Stimulated activated CD8-positive, alpha-beta memory T cell treated with anti-CD3 and anti-CD28 coated beads, Interleukin-15, amount 100 ng/mL, for 1 hour (primary cell): ENCODE measurements at places on chromosomes 2 and 18.

DNA sequence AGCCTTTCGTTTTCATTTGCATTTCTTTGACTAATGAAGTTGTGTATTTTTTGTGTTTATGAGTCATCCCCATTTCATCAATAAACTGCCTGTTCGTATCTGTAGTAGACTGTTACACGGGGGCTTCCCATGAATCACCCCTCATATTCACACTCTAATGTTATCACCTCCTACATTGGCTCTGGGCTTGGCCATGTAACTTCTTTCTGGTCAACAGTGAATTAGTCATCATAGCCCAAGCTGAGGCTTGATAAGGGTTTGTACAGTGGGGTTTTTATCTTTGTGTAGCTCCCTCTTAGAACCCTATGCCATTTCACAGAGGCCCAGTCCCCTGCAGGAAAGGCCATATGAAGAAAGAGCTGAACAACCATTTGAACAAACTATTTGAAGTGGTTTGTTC is 151.0 kb downstream of the CCBE1 start:
- no peak for DNase-seq

GRCh38 chr2:108893277-108893676 is 95.7 kb downstream of the EDAR start:
- DNase-seq: no peak

- no peak for DNase-seq
Measured at GRCh38 chr2:85388878-85389538, 21.2 kb downstream of the CAPG start.

DNA sequence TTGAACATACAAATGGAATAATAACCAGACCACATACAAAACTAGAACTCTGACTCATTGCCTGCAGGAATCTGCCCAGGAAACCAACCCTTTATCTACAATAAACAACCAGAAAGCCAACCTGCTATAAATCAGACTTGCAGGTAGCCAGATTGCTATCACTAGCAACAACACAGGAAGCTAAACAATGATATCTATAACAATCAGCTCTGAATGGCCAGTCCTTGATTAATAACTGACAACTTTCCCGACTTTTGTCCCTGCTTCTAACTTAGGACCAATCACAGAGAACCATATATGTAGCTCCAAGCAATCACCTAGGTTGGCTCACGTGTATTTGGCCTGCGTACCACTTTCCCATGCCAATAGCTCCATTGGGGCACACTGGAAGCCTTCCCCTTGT is 470.8 kb downstream of the RIT2 start:
- DNase-seq: no peak

- DNase-seq: no peak
Measured at GRCh38 chr18:49861659-49862058, 48.3 kb upstream of the ACAA2 start.

DNA sequence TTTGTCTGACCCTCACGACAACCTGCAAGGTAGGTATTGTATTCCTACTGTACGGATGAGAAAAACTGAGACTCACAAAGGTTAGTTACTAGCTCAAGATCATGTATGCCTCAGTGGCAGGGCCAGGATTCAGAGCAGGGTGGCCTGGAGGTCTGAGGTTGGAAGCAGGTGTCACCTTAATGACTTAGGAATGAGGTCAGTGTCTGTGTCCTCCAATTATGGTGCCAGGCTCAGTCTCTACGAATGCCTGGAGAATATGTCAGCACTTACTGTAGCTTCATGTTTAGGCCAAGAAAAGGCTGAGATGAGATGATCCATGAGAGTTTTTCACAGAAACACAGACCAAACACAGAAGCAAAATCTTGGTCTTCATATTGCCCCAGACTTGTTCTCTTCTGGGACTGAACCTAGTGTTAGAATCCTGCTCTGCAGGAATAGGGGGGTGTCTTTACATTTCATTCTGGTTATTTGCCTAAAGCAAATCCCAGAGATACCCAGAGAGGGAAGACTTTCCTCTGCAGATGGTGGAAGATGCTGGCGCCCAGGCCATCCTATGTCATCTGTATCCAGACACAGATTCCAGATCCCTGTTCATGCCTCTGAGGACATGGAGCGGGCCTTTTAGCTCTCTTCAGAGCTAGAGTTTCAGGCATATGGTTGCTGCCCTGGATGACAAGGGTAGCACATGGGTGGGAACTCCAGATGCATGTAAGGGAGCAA is 16.3 kb upstream of the RAB10 start:
- DNase-seq: no peak

GRCh38 chr2:170885130-170885791 is 43.8 kb upstream of the GORASP2 start:
- no peak for DNase-seq

- DNase-seq: no peak
Measured at GRCh38 chr2:219247678-219248642, 2.7 kb downstream of the STK16 start.

DNA sequence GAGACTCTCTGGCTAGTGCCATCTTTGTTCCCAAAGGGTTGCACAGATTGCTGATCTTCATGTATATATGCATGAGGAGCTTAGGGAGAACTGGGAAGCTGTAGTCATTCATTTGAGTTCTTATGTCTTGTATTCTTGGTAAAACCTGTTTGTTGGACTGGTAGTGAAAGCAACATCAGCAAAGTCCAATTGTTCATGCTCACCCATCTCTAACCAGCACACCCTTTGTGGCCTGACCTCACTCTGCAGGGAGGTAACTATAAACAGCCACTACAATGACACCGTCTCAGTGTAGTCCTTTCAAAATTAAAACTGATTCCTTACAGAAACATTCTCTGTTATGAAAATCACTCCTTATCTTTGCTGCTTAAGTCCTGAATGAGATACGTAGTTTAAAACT is 13.9 kb upstream of the LMAN1 start:
- DNase-seq: no peak

- DNase-seq: no peak
Measured at GRCh38 chr2:237152361-237152760, 66.7 kb downstream of the COPS8 start.
